LHCN-M2 (cell line): ENCODE measurements at places on chromosomes 6 and 20. TPM values are rescaled to one million over a fixed set of nuclear protein-coding genes. Genes with fewer than 3 reads are reported as not detected.
A peak's percentile ranks its signal among the peaks of the same experiment; 100 is the strongest.

The IPCEF1 gene
- total RNA-seq = not detected in 2 replicates

DNA sequence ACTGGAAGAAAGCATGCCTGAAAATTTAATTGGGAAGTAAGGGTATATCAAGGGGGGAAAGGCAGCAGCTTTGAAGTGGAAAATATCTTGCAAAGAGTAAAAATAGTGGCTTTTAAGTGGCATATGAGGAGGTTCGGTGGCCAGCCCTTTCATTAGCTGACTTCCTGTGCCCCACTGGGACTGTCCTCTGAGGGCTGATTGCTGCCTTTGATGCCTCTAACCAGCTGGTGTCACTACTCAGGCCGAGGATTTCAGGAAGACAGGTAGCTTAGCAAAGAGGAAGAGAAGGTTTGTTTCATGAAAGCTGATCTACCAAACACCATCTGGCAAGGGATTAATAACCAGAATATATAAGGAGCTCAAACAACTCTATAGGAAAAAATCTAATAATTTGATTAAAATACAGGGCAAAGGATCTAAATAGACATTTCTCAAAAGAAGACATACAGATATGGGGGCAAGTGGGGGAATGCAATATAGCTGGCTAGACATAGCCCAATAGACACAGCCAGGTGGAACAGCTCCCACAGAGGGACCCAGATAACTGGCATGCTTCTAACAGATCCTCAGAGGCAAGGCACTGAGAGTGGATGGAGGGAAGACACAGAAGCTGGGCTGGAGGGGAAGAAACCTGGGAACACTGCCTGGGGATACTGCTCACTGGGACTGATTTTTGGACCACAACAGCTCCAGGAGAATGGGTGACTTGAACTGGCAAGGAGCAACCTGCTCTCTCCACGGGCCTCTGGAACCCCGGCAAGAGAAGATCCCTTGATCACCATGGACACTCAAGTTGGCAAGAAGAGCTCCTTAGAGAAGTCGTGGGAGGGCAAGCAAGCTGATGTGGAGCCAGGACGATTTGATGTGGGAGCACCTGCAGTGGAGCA is 33.2 kb downstream of the CCN2 start:
- DNase-seq = peak; percentile 44

DNA sequence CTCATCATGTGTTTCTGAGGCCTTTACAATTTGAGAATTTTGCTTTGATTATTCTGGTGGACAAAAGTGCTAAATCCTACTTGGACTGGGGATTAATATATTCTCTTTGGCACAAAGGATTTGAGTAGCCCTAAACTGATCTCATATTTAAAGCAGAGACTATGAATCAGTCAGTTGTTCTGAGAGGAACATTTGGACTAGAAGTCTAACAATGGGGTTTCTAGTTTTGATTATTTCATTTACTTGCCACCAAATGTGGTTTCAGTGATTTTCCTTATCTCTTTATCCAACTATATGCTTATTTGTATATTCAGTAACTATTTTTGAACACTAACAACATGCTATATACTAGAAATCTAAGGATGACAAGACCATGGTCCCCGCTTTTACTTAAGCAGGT is 81.4 kb downstream of the PDE10A start:
- DNase-seq = no peak

DNA sequence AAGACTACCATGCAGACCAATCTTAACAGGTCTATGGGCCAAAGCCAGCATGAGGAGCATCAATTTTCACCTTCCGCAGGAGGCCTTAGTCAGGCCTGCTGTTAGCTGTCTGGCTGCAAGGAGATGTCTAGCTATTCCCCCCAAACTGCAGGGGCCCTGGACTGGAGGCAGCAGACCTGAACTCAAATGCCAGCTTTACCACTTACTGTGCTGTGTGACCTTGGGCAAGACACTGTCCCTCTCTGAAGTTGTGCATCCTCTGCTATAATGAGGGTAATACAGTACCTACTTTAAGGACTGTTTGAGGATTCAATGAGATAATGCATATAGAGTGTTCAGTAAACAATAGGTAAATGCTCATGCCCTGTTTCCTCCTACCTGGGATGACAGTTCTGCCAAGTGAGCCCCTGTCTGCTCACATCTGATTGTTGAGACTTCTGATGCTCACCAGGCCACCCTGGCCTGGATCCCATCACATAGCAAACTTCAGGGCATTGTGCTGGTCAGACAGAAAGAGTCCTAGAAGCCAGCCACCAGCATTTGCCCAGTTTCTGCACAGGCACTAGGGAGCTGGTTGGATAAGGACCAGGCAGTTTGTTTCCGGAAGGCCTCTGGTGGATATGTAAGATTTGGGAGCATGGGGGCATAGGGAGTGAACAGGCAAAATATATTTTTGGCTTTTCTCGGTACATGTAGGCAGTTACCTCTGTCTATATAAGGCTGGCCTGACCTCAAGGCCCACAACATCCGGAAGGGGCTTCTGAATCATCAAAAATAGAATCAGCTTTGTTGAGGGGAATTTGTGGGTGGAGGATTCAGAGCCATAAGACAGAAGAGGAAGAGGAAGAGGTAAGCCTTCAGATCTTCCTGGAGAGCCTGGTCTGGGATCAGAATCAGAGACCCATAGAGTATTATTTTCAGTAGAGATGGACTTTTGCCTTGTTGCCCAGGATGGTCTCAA is 2.3 kb upstream of the OCSTAMP start:
- no peak for DNase-seq

DNA sequence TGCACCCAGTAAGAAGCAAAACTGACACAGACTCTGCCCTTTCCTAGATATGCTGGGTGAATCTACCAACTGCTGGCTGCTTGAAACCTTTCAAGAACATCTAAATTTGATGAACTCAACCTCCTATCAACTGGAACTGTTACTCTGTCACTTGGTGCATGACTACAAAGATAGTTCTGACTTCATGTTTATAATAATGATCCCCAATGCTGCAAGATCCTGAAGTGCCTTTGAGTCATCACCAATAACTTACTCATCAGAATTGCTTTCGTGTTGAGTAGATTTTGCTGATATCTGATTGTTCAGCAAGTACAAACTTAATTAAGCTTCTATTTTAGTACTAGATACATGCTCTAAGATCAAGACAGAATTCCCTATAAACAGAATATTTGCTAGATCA is 100.2 kb upstream of the ARMC2 start:
- DNase-seq = peak; percentile 24
